ENCODE measurements at places on chromosomes 3 and 15.

- no peak for DNase-seq
Observed at GRCh38 chr3:57120451-57121174, 44.5 kb downstream of the IL17RD start.

- no peak for DNase-seq
Observed at GRCh38 chr3:134971306-134971705, 176.2 kb downstream of the EPHB1 start.

DNA sequence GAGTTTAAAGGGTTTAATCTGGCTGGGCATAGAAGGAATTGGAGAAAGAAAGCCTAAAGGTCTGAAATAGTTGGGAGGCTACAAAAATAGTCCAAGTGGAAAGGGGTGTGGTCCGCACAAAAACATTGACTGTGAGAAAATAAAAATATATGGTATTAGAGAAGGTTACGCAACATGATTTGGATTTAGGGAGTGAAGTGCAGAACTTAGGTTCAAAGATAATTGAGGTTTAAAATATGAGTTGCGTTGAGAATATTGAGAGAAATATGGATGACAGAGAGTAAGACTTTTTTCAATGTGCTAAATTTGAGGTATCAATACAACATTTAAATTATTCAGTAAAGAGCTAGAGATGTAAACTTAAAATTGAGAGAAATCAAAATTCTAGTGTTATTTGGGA, 15.4 kb upstream of the CMC1 start:
- no peak for DNase-seq

GRCh38 chr15:34085746-34086145, 15.9 kb downstream of the EMC7 start:
- DNase-seq = no peak

GRCh38 chr15:85692321-85692720, 102.4 kb downstream of the KLHL25 start:
- no peak for DNase-seq

GRCh38 chr3:62940771-62941563, 65.8 kb upstream of the CADPS start:
- DNase-seq = no peak

DNA sequence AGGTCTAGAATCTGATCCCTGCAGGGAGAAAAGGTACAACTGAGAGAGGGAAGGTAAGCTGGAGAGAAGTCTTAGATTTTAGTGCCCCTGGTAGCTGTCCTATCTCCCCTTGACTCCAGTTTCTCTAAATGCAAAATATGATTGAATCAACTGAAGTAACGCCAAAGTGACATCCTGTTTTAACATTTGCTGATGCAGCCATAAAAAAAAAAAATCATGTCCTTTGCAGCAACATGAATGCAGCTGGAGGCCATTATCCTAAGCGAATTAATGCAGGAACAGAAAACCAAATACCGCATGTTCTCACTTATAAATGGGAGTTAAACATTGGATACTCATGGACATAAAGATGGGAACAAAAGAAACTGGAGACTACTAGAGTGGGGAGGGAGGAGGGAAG, 42.4 kb upstream of the LCTL start:
- no peak for DNase-seq

- no peak for DNase-seq
Observed at GRCh38 chr15:87610366-87610765, 646.2 kb downstream of the NTRK3 start.

GRCh38 chr3:13827256-13827655, 52.6 kb downstream of the WNT7A start:
- DNase-seq = no peak

GRCh38 chr15:51097553-51098330, 3.0 kb upstream of the TNFAIP8L3 start:
- DNase-seq = no peak

DNA sequence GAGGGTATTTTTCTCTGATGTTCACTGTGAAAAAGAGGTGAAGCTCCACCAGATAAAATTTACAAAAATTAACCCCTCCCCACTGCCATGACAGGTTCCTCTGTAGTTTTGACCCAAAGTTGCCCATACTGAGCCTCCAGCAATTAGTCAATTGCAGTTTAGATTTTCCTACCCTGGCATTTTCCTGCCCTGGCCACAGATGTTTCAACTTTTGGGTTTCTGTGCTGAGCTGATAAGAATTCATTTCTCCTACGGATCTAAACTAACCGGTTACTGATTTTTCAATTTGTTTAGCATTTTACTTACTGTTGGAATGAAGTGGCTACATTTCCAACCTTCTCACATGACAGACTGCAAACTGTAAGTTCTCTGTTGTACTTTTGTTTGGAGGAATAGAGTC, 1346.1 kb upstream of the EPHA6 start:
- DNase-seq = no peak

DNA sequence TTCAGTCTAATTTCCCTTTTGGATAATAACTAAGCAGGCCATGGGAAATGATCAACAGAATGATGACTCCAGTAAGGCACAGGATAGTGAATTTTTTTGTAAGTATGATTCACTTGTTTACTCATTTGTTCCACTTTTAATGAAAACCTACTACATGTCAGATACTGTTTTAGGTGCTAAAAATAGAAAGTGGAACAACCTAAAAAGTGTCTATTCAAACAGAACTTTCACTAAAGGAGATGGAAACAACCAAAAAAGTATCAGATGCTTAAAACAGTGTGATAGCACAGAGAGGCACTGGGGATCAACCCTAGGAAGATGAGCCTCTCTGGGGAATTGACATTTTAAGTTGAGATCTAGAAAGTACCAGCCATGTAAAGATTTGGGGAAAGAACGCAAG, 11.1 kb downstream of the RYK start:
- DNase-seq = no peak

GRCh38 chr3:117103675-117104074, 394.1 kb downstream of the TUSC7 start:
- no peak for DNase-seq

- no peak for DNase-seq
Observed at GRCh38 chr3:150038830-150039229, 68.1 kb upstream of the PFN2 start.

DNA sequence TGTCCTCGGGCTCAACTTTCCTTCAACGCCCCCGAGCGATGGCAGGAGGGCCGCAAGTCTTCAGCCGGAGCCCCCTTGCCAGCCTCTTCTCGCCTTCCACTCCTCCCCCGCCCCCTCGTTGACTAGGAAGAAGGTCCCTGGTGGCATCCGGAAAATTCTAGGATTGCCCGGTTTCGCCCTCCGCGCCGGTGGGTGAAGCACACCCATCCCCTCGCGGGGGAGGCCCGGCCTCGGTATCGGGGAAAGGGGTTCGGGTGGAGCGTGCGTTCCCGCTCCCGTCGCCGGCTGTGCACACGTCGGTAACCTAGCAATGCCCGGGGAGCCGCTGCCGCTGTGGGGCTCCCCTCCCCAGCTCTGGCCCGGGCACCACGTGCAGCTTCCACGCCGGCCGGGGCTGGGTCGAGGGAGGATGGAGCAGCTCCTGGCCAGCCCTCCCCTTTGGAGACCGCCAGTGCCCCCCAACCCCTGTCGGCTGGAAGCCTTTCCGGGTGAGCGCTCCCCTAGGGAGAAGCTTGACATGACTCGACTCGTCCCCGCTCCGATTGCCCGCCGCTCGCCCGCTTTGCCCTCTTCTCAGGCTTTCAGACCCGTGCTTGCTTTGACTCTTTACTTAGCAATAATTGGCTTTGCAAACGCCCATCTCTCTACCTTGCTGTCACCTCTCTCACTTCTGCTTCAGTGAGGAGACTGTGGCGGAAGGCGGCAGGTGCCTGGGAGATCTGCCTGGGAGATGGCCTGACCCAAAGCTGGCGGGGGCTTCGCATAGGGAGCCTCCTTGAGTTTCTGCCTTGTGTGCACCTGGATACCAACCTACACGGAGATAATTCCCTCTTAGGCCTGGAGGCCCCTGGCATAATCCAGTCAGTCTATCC, 1.3 kb downstream of the CACNA1D start:
- DNase-seq = no peak

- DNase-seq = no peak
Observed at GRCh38 chr3:185763347-185764005, 61.4 kb downstream of the IGF2BP2 start.
